Effector memory CD4-positive, alpha-beta T cell (primary cell): ENCODE measurements at places on chromosomes 3 and 15.

DNA sequence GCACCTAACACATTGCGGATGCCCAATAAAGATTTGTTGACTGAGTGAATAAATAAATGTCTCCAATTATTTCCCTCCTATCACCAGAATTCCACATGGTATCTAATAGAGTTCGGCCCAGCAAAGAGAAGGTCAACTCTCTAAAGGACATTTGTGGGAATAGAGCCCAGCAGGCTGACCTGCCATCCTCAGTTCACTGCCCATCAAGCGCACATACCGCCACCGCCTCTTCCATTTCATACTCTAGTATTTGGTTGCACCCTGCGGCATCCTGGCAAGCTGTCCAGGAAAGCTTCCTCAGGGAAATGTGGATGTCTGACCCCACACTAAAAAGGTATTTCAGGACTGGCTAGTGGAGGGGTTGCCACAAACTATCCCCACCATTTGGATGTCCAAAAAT lies 29.8 kb upstream of the DLG1 start:
- DNase-seq = no peak
- no peak overlapping the region for H3K4me3 ChIP-seq
- H3K27me3 ChIP-seq = no peaks in the 10 kb centered on the region
- no peak overlapping the region for H3K27ac ChIP-seq
- H3K4me1 ChIP-seq = no peaks in the 10 kb centered on the region

DNA sequence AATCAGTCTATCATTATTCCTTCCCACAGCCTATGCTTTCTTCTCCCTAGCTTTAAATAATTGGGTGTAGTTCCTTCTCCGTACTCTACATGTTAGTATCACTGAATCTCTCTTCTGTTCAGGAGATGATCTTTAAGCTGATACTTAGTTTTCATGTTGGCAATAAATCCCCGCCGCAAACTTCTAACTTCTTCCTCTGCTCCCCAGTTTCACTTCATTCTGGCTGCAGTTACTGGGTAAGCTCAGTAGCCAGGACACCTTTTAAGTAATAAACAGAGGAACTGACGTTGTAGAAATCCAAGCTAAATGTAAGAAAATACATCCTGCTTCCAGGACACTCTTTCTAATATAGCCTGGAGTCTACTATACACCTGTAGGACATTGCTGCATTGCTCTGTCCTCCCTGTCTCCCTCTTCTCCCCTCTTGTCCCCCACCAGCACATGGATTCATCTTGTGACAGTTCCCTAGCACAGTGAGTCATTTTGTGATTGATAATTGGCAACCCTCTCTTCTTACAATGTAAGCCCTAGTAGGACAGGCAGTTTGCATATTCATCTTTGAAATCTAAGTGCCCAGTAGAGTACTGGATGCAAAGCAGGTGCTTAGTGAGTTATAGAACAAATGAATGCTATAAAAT lies 598.2 kb downstream of the UNC13C start:
- H3K27ac ChIP-seq = no peak overlapping the region
- no peak for DNase-seq
- no peaks in the 10 kb centered on the region for H3K27me3 ChIP-seq
- no peak overlapping the region for H3K4me3 ChIP-seq
- no peaks in the 10 kb centered on the region for H3K4me1 ChIP-seq
- no peaks in the 10 kb centered on the region for H3K36me3 ChIP-seq

DNA sequence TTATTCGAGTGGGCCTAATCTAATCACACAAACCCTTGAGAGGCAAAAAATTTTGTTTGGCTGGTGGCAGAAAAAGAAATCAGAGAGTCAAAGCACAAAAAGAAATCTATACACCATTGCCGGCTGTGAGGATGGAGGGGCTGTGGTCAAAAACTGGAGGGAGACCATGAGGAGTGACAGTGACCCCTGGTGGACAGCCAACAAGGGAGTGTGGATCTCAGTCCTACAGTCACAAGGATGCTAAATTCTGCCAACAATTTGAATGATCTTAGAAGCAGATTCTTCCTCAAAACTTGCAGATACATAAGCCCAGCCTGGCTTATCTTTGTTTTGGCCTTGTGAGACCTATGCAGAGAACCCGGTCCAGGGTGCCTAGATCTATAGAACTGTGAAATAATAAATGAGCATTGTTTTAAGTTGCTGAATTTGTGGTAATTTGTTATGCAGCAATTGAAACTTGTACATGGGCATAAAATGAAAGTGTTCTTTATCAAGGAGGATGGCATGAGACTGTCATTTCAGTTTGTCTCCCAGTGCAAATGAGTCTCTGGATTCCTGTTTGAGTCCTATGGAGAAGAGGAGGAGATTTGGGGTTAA lies 103.0 kb upstream of the ARHGEF26 start:
- no peak overlapping the region for H3K27ac ChIP-seq
- no peak overlapping the region for H3K4me3 ChIP-seq
- no peaks in the 10 kb centered on the region for H3K36me3 ChIP-seq
- H3K27me3 ChIP-seq = no peaks in the 10 kb centered on the region
- no peak for DNase-seq

GRCh38 chr3:65772758-65773157 lies 266.0 kb downstream of the MAGI1 start:
- H3K27ac ChIP-seq = no peak overlapping the region
- no peaks in the 10 kb centered on the region for H3K36me3 ChIP-seq
- H3K4me3 ChIP-seq = no peak overlapping the region
- no peaks in the 10 kb centered on the region for H3K27me3 ChIP-seq
- no peaks in the 10 kb centered on the region for H3K4me1 ChIP-seq
- DNase-seq = no peak

GRCh38 chr3:119457246-119457645 lies 6.2 kb downstream of the TMEM39A start:
- peaks cover 53% of the 10 kb centered on the region for H3K36me3 ChIP-seq
- H3K4me3 ChIP-seq = no peak overlapping the region
- no peaks in the 10 kb centered on the region for H3K27me3 ChIP-seq
- H3K27ac ChIP-seq = no peak overlapping the region

DNA sequence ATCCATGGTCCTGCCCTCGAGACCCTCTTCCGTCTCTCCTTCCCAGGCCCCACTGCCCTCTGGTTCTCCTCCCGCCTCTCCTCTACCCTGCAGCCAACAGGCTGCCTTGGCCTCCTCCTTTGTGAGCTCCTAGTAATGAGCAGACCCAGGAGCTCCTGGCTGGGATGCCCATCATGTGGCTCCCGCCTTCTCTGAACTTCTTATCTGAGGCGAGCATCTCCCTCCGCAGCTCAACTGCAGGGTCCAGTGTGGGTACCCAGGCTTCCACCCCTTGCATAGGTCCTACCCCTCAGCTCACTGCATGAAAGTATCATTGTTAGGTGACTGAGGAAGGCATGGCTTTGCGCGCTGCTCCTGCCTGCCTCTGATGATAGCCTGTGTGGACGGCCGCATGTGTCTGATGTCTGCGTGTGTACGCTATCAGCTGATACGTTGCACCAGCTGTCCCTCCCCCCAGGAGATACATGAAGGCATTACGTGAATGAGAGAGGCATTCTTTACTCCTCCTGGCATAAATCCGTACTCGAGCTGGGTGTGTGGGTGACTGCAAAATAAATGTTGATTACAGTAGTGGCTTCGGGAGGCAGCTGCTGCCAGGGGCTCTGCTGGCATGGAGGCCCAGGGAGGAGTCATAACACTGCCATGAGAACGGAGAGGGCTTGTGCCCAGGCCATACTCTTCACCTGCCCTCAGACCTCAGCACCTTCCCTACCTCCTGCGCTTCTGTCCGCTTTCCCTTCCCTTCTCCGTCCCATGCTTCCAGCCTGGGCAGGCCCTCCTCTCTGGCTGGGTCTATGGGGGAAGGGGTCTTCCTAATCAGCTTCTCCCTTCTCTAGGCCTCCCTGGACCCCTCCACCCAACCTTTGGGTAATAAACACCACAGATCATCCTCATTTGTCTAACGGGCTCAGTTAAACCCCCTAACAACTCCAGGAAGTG lies 48.8 kb downstream of the ZNF710 start:
- H3K27me3 ChIP-seq = no peaks in the 10 kb centered on the region
- H3K4me3 ChIP-seq = no peak overlapping the region
- no peak overlapping the region for H3K27ac ChIP-seq

GRCh38 chr3:44036850-44037249 lies 204.8 kb upstream of the TOPAZ1 start:
- no peak overlapping the region for H3K27ac ChIP-seq
- no peaks in the 10 kb centered on the region for H3K27me3 ChIP-seq
- no peak for DNase-seq
- H3K36me3 ChIP-seq = no peaks in the 10 kb centered on the region

- no peaks in the 10 kb centered on the region for H3K27me3 ChIP-seq
- H3K4me1 ChIP-seq = no peaks in the 10 kb centered on the region
- H3K4me3 ChIP-seq = no peak overlapping the region
- no peak overlapping the region for H3K27ac ChIP-seq
- no peaks in the 10 kb centered on the region for H3K36me3 ChIP-seq
- no peak for DNase-seq
Measured at GRCh38 chr15:66572146-66572545, 6.3 kb upstream of the LCTL start.

GRCh38 chr3:52290596-52291507 lies 3.2 kb downstream of the GLYCTK start:
- peaks cover 37% of the 10 kb centered on the region for H3K36me3 ChIP-seq
- H3K27me3 ChIP-seq = no peaks in the 10 kb centered on the region
- H3K27ac ChIP-seq = no peak overlapping the region
- H3K4me3 ChIP-seq = no peak overlapping the region

DNA sequence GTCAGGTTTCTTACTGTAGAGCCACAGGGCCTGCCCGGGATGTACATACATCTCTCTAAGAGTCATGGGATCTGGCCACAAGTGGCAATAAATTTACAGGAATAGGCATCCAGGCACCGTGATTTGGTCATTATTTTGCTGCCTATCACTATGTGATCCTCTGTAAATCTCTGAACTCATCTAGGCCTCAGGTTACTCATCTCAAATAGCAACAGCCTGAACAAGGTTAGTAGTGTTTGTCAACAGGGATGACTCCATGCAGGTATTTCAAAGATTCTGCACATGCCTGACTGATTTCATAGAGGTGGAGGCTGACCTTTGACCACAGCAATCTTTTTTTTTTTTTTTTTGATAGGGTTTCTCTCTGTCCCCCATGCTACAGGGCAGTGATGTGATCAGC lies 88.8 kb upstream of the TBL1XR1 start:
- no peak for DNase-seq
- no peak overlapping the region for H3K4me3 ChIP-seq
- H3K4me1 ChIP-seq = peaks cover 5% of the 10 kb centered on the region
- H3K36me3 ChIP-seq = no peaks in the 10 kb centered on the region
- H3K27ac ChIP-seq = no peak overlapping the region
- H3K27me3 ChIP-seq = no peaks in the 10 kb centered on the region

DNA sequence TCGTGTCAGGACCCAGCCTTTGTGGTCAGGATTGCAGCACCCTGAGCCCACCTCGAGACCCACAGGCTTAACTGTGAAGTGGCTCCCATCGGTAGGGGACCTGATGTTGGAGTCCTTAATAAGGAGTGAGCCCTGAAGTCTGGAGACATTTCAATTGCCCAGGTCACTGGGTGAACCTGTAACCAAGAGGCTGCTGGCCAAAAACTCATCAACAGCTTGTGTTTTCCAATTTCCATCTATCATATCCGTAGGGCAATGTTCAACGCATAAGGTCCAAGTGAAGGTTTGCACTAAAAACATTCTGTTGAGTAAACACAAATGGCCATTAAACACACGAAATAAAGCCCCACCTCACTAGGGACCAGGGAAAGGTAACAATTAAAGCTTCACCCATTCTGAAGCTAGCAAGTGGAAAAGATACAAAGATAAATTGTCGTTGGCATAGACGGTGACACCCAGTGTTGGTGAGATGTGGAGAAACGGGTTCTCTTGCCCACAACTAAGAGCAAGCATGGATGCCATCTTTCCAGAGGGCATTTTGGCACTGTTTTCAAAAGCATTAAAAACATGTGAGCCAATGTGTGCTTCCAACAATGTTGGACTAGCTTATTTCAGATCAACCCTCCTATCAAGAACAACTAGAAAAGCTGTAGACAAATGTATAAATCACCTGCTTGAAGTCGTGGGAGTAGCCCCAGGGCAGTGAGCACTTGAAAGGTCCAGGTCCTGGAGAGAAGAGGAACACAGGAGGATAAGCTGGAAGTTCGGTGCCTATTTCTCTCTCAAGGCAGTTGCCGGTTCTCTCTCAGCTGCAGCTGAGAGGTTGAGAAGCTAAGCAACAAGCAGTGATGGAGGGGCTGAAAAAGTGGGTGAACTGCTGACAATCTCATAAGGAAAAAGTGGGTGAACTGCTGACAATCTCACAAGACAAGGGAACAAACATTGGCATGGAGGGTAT lies 56.3 kb upstream of the PCSK6 start:
- H3K36me3 ChIP-seq = no peaks in the 10 kb centered on the region
- no peak for DNase-seq
- H3K4me1 ChIP-seq = no peaks in the 10 kb centered on the region
- no peak overlapping the region for H3K4me3 ChIP-seq
- no peaks in the 10 kb centered on the region for H3K27me3 ChIP-seq

GRCh38 chr15:69323893-69324430 lies 25.2 kb downstream of the PAQR5 start:
- H3K4me1 ChIP-seq = no peaks in the 10 kb centered on the region
- H3K27ac ChIP-seq = no peak overlapping the region
- H3K27me3 ChIP-seq = no peaks in the 10 kb centered on the region
- no peak for DNase-seq
- no peaks in the 10 kb centered on the region for H3K36me3 ChIP-seq
